KG1 (cell line): ENCODE measurements at places on chromosomes 3 and 15.

GRCh38 chr3:114756506-114757279, 390.4 kb downstream of the ZBTB20 start:
- no peak for DNase-seq

GRCh38 chr3:174737966-174738365, 121.2 kb upstream of the NAALADL2 start:
- no peak for DNase-seq

DNA sequence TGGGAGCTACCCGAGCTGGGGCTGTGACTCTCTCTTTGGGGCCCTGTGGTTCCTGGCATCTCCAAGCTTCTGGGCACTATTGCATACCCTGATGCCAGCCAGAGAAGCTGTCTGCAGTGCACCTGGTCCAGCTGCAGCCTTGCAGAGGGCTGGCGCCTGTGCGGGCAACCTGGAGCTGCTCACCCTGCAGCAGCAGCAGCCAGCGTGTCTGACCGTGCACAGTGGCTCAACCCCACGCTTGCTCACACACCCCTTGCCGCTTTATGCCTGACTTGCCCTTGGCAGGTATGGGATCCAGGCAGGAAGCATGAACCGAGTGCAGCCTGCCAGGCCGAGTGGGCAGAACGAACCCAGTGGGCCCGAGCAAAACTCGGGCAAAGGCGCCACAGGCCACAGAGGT, 69.9 kb downstream of the GLB1 start:
- no peak for DNase-seq

- DNase-seq = no peak
These were observed 82.5 kb downstream of the AGBL1 start for GRCh38 chr15:86162172-86162591.

- DNase-seq = no peak
These were observed 40.9 kb upstream of the MYO5C start for GRCh38 chr15:52336529-52336928.

DNA sequence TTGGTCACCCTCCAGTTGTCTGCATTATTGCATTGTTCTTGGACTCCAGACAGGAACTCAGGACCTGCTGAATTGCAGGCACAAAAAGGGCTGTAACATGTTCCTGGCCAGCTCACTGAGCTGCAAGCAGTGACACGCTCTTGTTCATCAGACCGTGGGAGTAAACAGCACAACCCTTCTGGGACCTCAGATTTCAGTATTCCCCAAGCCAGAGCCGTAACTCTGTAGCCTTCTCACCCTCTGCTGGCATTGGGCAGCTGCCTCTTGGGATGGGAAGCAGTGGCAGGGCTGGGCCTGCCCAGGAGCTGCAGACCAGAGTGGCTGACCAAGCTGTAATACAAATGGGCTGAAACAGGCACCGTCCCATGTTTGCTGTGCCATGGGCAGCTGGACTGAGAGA, 607.1 kb upstream of the BCHE start:
- DNase-seq = no peak

- DNase-seq = no peak
These were observed 11.0 kb downstream of the PGPEP1L start for GRCh38 chr15:98996624-98997023.

DNA sequence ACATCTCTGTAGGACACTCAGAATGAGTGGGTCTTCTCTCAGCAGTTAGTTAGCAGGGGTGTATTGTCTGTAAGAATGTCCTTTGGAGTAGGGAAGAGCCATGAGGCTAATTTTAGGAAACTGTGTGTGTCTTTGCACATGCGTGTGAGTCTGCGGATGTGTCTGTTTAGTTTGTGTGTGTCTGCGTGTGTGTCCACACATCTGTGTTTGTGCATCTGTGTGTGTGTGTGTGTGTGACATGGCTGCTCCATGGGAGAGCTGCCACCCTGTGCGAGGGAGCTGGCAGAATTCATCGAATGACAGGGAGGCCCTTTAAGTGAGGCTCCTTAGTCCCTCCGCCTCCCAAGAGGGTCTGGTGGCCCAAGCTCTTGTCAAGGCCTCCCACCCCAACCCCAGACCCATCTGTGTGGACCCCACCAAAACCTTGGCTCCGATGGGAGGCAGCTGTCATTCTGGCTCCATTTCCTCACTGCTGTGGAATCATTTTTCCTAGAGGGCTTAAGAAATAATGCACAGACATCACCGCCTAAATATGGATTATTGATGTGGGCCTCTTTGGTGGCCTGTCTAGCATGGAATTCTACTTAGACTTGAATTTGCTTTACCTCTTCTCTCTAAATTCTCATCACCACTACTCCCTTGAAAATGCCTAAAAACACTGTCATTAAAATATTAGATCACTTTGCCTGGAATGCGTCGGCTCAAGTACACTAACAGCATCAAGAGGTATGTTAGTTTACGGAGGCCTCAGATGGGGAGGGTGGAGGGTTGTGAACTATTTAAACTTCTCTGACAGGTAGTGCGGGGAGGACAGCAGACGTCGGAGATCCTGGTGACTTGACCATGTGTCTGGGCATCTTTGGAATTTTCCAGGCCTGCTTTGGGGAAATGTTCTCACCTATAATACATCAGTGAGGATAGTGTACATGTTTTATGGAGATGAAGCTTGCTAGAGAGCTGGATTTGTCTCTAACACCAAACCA, 9.4 kb downstream of the ESYT3 start:
- DNase-seq = no peak

DNA sequence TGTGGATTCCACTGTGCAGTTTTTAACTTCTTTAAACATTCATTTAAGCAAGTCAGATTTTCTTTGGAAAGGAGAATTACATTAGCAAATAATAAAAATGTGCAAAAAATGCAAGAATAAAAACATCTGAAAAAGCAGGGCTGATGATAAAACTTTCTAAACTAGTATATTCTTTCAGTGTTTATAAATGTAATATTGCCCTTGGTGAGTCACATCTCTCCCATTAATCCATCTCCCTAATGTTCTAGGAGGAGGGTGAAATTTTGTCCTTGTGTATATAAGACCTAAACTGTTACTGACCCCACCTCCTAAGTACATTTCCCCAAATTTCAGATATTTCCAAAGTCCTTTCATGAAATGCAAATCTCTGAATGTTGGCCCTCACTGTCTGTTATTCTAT, 28.5 kb upstream of the DCUN1D1 start:
- DNase-seq = no peak

DNA sequence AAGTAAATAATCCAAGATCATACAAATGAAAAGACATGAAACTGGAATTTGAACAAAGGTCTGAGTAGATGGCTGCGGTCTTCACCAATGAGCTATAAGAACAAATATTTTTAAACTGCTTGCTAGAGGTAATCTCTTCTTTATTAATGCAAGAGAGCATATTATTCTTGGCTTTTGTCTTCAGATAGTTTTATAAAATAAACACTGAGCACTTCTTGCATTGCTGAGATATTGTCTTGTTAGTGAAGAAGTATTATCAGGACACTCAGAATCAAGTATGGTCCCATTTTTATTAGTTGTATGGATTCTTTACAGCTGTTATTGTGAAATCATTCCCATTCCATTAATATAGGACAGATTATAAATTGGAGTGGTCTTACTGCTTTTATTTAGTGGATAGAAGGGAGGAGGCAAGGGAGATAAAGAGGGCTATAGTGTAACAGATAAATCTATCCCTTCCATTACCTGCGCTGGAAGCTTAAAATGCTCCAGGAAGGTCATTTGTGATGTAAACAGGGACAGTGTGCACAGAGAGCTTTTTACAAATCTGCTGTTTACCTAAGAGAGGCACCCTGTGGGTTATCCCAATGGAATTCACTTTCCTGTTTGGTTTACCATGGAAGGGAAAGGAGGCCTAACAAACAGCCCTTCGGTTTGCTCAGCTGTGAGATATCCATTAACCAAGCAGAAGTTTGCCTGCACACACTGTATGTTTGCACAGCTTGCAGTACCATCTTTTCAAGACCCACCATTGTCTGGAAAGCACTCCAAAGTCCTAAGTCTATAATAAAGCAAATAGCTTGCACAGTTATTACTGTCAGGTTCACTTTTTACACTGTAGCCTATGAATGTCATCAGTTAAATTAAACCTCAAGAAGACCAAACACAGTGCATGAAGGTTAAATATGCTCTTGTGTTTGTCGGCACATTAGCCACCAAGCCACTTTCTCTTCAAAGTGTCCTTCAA, 347.7 kb upstream of the TGFBR2 start:
- no peak for DNase-seq

DNA sequence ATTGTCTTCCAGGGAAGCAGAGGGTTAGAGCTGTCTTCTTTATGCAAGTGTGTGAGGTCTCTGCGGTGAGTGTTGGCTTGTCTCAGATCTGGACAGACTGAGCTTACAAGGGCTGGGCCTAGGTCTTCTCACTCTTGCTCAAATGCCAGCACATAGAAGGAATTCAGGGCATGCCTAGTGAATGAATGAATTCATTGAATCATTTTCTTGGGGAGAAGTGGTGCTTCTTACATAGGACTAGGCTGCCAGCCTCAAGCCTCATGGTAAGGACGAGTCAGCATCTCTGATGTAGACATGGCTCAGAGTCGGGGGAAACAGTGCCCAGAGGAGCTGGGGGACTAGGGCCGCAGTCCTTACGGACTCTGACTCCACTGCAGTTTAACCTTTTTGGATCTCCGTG, 17.2 kb downstream of the MKRN2 start:
- DNase-seq = no peak

DNA sequence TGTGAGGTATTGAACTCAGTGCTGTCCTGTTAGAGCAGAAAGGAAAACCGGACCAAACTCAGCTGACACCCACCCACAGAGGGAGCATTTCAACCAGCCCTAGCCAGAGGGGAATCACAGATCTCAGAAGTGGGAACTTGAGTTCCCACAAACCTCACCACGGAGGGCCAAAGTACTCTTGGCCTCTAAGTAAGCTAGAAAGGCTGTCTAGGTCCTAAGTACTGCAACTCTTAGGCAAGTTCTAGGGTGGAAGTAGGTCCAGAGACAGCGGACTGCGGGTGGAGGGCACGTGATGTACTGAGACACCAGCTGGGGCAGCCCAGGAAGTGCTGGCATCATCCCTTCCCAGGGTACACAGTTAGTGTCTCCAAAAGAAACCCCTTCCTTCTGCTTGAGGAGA, 34.1 kb downstream of the EOMES start:
- no peak for DNase-seq

GRCh38 chr3:107013641-107014040, 363.6 kb upstream of the CCDC54 start:
- DNase-seq = no peak

DNA sequence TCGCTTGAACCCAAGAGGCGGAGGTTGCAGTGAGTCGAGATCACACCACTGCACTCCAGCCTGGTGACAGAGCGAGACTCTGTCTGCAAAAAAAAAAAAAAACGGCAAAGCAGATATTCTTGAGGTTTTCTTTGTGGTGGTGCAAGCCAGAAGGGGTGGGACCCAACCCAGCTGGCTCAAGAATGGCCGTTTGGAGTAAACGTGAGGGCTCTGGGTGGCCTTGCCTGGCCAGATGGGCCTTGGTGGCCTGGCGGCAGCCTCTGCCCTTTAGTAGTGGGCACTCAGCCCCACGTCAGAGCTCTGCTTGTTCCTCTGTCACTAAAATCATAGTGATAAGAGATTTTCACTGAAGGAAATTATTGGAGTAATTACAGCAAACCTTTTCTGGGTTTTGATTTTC, 50.5 kb downstream of the ATP1B3 start:
- no peak for DNase-seq

GRCh38 chr15:27538325-27538724, 560.8 kb downstream of the OCA2 start:
- DNase-seq = no peak

- DNase-seq = no peak
These were observed 108.3 kb upstream of the GADL1 start for GRCh38 chr3:31002730-31003129.

DNA sequence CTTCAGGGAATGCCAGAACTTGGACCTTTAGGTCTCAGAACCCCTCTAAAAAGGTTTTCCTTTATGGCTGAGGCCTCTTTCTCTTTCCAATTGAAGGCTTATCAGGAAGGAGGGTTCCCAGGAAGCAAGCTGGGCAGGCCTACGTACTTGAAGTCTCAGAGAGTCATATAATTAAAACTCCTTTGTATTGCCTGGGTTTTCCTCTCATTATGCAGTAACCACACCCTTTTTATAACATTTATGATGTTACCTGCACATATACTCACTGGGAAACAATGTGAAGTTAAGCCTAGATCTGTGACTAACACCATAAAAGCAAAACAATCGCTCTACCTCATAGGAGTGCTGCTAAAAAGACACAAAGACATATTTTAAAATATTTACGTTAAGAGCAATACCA, 27.3 kb downstream of the SERP1 start:
- DNase-seq = no peak

DNA sequence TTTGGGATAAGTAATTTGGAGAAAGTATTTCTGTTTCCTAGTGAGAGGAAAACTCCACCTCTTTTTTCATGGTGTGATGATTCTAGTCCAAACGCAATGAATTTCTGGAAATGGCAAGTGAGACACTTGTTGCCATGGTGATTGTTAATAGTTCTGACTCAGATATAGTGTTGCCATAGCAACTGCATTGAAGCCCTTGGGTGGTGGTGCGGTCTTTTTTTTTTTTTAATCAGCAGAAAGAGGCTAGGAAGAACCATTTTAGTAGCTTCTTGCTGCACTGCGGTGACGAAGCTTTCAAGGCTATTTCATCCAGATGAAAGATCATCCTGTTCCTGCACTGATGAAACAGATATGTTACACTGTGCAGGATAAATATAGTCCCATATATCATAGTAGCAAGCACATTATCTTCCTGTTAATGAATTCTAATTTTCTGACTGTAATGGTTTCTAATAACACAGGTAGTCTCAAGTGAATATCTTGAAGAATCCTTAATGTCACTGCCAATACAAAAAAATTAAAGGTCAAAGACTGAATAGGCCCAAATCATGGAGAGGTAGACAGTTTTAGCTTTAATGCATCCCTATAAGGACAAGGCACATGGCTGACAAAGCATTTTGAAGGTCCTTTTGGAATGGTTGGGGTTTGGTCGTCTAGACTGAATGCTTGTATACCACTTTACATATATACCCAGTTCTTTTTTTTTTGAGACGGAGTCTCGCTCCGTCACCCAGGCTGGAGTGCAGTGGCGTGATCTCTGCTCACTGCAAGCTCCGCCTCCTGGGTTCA, 125.1 kb upstream of the ZBTB20 start:
- DNase-seq = no peak

- DNase-seq = no peak
These were observed 36.3 kb downstream of the TFG start for GRCh38 chr3:100745617-100746016.

- no peak for DNase-seq
These were observed 31.8 kb upstream of the CTSH start for GRCh38 chr15:78976691-78977090.

DNA sequence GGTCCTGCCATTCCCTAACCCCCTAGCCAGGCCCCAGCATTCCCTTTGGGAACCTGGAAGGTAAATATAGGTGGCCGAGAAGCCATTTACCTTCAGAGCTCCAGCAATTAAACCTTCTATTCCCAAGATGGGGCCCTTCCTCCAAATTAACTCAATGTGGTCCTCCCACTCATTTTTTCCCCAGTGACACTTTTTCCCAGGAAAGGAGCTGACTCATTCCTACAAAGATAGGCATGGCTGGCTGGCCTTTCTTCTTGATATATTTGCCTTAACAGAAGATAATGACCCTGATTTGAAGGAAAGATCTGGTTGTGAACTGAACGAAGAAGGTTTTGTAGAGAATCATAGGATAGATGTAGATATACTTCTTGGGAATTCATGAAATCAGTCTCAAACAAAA, 279.0 kb upstream of the VEPH1 start:
- DNase-seq = no peak

- DNase-seq = no peak
These were observed 373.4 kb downstream of the EPHA6 start for GRCh38 chr3:97187771-97188170.

GRCh38 chr3:122415762-122416654, at the start of gene WDR5B:
WDR5B (minus strand) TSS chr3:122416062; CDS start chr3:122415528, 534 bp downstream.
- DNase-seq = no peak
